ENCODE measurements at places on chromosomes 2 and 18. TPM values are rescaled to one million over a fixed set of nuclear protein-coding genes. Genes with fewer than 3 reads are reported as not detected.
A peak's percentile ranks its signal among the peaks of the same experiment; 100 is the strongest.

Gene REEP1
- total RNA-seq: 3.8 TPM

Gene DSC3
- total RNA-seq: not detected

Gene GPR39
- 8.2 TPM for total RNA-seq

Gene SERPINB11
- not detected for total RNA-seq

Gene CPO
- total RNA-seq: 1.6 TPM

Gene SLC5A7
- under 0.01 TPM for total RNA-seq

Gene PRKAG3
- total RNA-seq: not detected

Gene CFC1B
- total RNA-seq: not detected

Gene FNDC4
- 57.7 TPM for total RNA-seq

DNA sequence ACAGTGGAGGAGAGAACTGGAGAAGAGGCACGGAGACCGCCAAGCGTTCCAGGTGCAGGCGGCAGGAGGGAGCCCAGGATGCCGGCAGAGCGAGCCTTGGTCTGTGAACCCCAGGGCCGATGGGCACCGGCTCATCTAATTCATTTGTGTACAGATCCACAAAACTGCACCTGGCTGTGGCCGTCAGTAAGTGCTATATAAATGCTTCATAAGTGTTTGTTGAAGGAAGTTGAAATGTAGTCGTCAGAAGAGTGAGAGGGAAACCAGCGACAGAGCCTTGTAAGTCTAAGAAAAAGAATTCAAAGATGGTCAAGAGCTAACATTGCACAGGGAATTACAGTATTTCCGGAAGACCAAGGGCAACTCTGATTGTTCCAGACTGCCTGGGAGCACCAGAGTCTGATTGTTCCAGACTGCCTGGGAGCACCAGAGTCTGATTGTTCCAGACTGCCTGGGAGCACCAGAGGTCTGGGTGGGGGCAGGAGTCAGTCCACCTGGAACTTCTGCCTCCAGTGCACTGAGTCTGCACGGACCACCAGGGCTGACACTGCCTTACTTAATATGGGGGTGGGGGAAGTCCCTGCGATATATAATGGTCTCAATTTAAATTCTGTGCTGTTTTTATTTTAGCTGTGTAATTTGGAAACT lies 112.3 kb downstream of the BCL2 start:
- no peaks in the 10 kb centered on the region for H3K36me3 ChIP-seq
- DNase-seq: no peak
- no peak overlapping the region for H3K4me3 ChIP-seq
- no peaks in the 10 kb centered on the region for H3K27me3 ChIP-seq
- peak overlapping the region; percentile 30 for H3K27ac ChIP-seq

- H3K4me3 ChIP-seq: no peak overlapping the region
- H3K4me1 ChIP-seq: no peaks in the 10 kb centered on the region
- peaks cover 3% of the 10 kb centered on the region for H3K36me3 ChIP-seq
- H3K27ac ChIP-seq: no peak overlapping the region
- no peak for DNase-seq
These were observed 73.0 kb downstream of the AGPS start for GRCh38 chr2:177465400-177466138.

- H3K4me3 ChIP-seq: no peak overlapping the region
- no peaks in the 10 kb centered on the region for H3K36me3 ChIP-seq
- H3K27me3 ChIP-seq: no peaks in the 10 kb centered on the region
- DNase-seq: no peak
- no peak overlapping the region for H3K27ac ChIP-seq
These were observed 74.2 kb upstream of the TMEM200C start for GRCh38 chr18:5969355-5969988.

DNA sequence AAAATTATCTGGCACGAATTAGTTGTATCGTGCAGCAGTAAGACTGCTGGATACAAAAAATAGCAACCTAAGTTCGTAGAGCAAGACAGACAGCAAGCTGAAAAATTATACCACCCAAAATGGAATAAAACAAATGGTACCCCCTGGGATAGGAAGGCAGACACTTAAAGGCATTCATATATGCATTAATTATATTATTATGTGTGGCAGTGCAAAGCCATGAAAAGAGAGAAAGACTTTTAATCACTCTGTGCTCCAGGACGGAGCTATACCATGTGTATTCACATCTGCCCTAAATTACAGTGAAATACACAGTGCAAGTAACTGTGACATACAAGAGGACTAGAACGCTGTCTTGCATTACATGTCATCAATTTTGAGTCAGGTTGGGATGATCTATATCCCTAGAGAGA lies 235.9 kb downstream of the GULP1 start:
- H3K27ac ChIP-seq: no peak overlapping the region
- no peak overlapping the region for H3K4me3 ChIP-seq
- H3K36me3 ChIP-seq: no peaks in the 10 kb centered on the region
- DNase-seq: no peak
- no peaks in the 10 kb centered on the region for H3K27me3 ChIP-seq

GRCh38 chr18:58900015-58900649 lies 35.5 kb downstream of the ZNF532 start:
- no peaks in the 10 kb centered on the region for H3K36me3 ChIP-seq
- no peak for DNase-seq
- H3K27me3 ChIP-seq: no peaks in the 10 kb centered on the region
- no peak overlapping the region for H3K4me3 ChIP-seq
- H3K4me1 ChIP-seq: no peaks in the 10 kb centered on the region

GRCh38 chr2:139099721-139100120 lies 319.5 kb upstream of the NXPH2 start:
- no peak overlapping the region for H3K4me3 ChIP-seq
- H3K36me3 ChIP-seq: no peaks in the 10 kb centered on the region
- no peak overlapping the region for H3K27ac ChIP-seq
- no peak for DNase-seq

DNA sequence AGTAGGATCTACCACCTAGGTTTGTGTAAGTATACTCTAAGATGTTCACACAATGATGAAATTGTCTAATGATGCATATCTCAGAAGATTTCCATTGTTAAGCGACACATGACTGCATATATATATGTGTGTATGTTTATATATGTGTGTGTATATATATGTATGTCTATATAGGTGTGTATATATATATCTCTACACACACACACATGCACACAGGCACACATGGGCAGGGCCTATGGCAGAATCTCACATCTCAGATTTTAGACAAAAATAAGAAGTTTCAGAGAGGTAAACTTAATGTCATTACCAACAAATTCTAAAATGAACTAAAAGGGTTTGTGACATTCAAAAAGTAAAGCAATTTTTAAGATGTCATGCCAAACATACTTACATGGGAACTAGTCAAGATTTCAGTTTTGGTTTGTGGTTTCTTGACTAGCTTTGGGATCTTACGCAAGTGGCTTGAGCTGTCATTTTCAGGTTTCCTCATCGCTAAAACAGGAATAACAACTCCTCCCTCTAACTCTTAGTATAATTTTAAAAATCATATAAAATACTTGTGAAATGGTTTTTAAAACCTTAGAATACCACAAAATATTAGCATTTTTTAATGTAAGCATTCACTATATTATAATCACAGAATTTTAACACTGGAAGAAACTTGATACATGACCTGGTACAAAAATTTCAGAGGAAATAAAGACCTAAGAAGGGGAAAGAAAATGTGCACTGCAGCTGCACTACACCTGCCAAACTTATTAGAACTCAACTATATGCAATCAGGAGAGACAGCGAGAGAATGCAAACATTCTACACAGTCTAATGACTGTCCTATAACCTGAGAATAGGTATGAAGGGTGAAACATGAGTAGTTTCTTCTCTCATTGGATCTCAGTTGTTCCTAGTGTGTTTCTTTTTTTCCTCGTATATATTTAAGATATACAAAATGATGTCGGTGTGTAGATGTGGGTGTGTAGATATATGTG lies 75.7 kb downstream of the TTC21B start:
- H3K36me3 ChIP-seq: no peaks in the 10 kb centered on the region
- H3K27ac ChIP-seq: no peak overlapping the region
- no peaks in the 10 kb centered on the region for H3K27me3 ChIP-seq
- no peaks in the 10 kb centered on the region for H3K4me1 ChIP-seq
- H3K4me3 ChIP-seq: no peak overlapping the region
- no peak for DNase-seq

GRCh38 chr2:44768438-44769236 lies 172.9 kb upstream of the SIX3 start:
- DNase-seq: no peak
- H3K36me3 ChIP-seq: no peaks in the 10 kb centered on the region
- H3K4me3 ChIP-seq: no peak overlapping the region
- no peak overlapping the region for H3K27ac ChIP-seq
